ENCODE measurements at places on chromosomes 2 and 18.

- no peak for DNase-seq
These were observed 3.3 kb upstream of the ZNF532 start for GRCh38 chr18:58861353-58861752.

- DNase-seq = no peak
These were observed 56.6 kb downstream of the RALBP1 start for GRCh38 chr18:9531791-9532410.

DNA sequence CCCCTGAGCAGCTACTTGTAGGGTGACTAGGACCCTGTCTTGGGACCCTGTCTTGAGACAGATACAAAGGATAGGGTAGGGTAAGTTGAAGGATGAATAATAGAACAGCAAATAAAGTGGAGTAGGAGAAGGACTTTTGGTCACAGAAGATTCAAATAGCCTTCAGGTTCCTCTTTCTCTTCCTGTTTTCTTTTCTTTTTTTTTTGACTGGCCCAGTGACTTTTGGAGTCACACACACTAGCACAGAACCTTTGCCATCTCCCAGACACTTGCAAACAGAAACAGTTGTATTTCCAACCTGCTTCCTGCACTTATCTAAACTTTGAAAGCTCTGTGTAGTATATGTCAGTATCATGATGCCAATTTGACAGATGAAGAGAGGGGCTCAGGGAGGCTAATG is 108.2 kb downstream of the TDRD15 start:
- DNase-seq = no peak

- peak; percentile 84 for DNase-seq
These were observed 213.6 kb downstream of the TNS1 start for GRCh38 chr2:217789003-217789735.

DNA sequence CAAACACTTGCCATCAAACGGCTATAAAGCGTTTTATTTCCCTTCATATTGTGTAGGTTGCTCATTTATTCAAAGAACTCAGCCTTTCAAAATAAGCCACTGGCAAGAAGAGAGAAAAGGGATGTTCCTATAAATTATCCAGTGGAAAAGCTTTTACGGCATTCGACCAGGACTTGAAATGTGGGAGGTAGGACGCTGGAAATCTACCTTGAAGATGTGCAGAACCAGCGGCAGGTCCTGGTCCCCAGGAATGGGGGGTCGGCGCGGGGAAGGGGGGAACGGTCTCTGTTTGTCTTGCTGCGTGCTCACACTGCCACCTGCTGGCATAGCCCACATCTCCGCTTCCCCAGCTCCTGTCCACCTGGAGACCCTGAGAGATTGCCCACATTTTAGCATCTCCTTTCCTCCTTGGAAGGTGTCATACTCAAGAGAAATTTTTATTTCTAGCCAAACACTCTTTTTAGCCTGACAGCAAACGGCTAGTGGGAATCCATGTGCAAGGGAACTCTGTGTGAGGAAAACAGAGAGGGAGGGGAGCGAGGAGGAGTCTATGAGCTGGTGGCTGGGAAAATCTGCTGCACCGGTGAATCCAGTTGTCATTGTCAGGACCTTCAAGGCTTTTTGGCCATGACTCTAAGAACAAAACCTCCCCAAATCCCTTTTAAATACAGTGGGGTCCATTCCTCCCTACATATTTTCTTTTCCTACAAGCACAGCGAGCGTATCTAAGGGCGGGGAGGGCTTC is 349.0 kb upstream of the PKDCC start:
- no peak for DNase-seq

DNA sequence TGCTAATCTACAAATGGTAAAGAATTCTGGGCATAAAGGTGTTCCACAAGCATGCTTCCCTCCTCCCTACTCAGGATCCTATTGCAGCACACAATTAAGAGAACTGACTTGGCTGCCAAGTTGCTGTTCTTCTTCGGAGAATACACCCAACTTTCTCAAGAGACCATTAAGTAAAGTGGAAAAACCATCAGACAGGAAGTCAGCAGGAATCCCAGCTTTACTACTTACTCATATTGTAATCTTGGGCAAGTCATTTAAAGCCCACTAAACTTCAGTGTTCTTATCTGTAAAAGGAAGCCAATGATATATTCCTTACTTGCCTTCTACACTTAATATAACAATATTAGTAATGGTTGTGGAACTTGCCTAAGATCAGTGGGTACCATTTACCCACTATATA is 37.8 kb downstream of the PSTPIP2 start:
- DNase-seq = no peak

DNA sequence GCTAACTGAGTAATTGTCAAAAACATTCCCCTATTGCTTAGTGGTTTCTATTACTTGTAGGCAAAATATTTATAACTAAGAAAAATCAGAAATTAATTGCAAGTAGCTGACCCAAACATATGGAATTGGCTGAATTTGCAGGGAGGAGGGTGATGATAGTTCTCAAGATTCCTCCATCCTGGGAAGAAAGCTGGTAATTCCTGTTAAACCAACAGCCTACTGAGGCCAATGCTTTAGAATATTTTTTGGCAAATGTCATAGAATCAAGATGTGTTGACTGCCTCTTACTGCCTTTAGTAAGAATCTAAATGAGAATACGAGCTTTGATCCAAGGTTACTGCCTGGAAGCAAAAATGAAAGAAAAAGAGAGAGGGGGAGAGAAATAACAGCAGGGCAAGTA is 120.0 kb downstream of the COL6A3 start:
- DNase-seq = no peak

GRCh38 chr2:36277881-36278523 is 77.6 kb upstream of the CRIM1 start:
- DNase-seq = no peak

DNA sequence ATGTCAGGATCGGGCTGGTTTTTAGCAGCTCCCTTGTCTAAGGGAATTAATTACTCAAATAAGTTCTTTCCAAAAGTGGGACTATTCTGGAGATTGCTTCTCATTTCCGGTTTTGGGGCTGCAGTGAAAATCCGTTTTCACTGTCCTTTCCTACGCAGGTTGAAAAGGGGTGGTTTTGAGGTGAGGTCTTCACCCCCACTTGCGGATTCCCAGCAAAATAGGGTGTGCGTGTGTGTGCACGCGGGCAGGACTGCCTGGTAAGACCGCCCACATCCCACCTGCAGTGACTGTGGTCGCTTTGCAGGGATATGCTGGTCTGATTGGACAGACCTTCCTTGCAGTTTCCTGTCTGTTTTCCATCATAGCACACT is 472 bp upstream of the PLEKHM3 start:
- peak; percentile 39 for DNase-seq
